ENCODE measurements at places on chromosomes 3 and 15.

DNA sequence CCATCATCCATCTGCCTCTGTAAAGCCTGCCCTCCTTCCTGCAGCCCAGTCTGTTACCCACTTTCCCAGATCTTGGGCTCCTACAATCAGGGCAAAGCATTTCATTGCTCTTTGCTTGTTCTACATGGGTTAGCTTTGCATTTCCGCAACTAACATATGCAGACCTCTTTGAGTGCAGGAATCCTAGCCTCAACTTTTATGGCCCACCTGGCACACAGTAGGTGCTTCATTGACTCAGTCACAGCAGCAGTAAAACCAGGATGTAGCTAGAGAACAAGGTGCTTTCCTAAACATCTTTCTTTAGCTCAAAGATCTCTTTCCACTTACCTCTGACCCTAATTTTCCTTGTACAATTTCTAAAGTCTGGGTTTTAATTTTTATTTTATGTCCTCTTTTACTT lies 3.5 kb downstream of the CD80 start:
- DNase-seq: no peak

- DNase-seq: no peak
Observed at GRCh38 chr3:15116032-15116669, 17.2 kb upstream of the RBSN start.

DNA sequence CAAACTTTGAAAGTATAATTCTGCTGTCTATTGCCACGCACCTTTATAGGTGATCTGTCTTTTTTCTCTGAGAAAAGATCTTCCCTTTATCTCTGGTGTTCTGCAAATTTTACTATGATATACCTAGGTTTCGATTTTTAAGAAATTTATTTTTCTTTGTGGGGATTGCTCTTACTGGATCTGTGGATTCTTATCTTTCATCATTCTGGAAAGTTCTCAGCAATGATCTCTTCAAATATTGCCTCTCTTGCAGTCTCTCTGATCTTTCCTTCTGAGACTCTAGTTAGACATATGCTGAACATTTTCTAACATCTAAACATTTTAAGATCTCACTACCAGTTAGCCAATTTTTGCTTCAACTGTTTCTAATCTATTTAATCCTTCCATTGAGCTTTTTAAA lies 47.0 kb upstream of the ATOSA start:
- no peak for DNase-seq

DNA sequence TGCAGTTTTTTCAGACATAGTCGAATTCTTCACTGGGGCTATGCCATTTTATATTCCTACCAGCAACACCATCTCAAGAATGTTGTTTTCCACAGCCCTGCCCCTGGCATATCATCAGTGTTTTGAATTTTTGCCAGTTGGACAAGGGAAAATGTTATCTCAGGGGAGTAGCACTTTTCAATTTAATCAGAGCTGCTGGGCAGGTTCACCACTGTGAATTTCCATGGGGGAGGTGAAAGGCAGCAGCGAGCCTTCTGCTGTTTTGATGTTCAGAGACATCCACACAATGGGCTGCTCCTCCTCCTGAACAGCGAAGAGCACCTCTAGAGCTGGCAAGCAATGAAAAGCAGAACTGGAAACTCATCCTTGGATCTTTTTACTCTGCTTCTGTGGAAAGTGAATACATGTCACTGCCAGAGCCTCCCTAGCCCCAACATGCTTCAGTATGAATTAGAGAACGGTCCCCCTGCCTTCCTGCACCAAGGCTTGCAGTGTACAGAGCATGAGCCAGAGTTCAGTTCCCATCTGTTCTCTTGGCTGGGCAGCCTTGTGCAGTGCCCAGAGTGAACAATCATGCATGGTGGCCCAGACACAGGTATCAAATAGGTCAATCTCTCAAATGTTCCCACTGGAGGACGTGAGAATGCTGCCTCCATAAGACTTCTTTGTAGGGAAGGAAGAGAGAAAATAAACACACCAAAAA lies 56.1 kb upstream of the RAD18 start:
- DNase-seq: no peak

DNA sequence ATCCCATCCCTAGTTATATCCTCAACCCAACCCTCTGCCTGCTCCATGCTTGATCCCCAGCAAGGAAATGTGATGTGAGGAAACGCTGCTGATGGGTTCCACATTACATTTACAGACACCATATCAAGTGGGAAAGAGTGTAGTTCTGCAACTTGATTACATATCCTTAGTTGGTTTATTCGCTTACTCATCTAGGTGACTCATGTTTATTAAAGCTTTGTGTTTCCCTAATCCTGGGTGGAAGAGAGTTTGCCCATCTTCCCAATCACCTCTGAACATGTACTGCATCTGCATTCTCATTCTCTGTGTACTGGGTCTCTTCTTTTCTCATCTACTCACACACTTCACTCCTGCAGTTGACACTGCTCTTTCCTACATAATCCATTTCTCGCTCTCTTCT lies 91.7 kb upstream of the PDZRN3 start:
- no peak for DNase-seq

DNA sequence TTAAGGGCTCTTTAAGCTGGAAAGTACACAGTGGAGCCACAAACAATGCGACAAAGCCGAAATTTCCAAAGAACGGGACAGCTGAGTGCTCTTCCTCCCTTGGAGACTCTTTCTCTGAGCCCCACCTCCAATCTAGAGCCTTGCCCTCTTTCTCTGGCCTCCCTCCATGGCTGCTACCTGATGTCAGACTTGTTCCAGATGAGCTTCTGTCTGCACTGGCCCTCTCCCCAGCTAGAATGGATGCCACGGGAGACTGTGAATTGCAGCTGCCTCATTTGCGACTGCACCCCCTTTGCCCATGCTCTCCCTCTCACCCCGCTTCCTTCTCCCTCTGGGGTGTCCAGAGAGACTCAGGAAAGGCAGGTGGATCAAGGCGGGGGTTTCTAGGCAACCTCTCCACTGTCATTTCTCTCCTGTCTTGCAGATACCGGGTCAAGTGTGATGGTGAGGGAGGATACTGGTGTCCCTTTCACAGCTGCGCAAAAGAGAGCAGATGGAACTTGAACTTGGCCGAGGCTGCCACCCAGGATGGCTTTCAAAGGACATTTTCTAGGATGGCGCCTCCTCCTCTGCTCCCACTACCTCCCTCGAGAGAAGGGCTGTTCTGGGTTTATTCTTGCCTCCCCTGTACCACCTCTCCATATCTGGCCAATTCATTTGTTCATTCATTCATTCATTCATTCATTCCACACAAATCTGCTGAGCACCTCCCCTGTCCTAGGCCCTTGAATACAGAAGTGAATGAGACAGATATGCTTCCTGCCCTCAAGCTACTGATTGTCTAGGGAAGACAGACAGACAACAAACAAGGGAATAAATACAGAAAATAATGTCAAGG lies 12.8 kb downstream of the ATP2B2 start:
- no peak for DNase-seq

DNA sequence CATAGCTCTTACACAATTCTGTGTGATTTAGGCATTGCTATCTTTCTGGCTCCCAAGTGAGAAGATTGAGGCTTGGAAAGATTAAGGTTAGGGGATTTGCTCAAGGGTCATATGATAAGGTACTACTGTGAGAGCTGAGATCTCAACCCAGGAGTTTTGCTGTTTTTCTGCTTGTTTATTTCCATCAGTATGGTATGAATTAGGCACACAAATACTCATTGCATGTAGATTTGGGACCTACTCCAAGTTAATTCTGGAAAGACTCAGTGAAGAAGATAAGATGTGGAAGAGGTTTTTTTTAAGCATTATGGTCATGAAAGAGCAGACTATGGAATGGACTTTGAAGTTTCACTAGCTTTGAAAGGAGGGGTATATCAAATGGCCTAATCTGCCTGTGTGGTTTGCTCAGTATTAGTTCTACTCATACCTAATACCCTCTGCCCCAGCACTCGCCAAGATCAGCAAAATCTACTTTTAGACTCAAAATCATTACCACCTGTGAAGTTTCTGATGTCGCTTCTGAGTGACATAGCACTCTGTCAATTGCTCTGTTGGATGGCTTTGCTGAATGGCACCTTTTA lies 12.5 kb downstream of the MBNL1 start:
- no peak for DNase-seq

GRCh38 chr3:58485801-58486435 lies 6.0 kb upstream of the KCTD6 start:
- DNase-seq: no peak

- no peak for DNase-seq
Observed at GRCh38 chr3:44033123-44033522, 208.6 kb upstream of the TOPAZ1 start.

DNA sequence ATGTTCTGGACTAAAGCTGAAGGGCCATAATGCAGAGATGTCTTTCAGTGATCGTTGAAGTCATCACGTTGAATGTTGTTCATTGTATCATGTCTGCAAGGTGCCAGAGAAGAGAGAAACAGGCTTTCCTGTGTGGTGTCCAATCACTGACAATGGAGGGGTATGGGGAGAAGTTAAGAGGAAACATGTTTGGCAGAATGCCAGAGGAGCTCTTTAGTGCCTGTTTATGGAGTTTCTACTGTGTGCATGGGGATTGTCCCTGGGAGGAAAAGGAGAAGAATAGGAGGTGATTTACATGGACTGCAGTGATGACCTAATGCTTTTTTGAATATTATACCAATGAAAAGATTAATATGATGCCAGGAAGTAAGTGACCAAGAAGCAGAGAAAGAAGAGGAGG lies 11.7 kb downstream of the SCAANT1 start:
- DNase-seq: no peak

- no peak for DNase-seq
Observed at GRCh38 chr15:84103345-84103744, 132.2 kb upstream of the GOLGA6L4 start.

DNA sequence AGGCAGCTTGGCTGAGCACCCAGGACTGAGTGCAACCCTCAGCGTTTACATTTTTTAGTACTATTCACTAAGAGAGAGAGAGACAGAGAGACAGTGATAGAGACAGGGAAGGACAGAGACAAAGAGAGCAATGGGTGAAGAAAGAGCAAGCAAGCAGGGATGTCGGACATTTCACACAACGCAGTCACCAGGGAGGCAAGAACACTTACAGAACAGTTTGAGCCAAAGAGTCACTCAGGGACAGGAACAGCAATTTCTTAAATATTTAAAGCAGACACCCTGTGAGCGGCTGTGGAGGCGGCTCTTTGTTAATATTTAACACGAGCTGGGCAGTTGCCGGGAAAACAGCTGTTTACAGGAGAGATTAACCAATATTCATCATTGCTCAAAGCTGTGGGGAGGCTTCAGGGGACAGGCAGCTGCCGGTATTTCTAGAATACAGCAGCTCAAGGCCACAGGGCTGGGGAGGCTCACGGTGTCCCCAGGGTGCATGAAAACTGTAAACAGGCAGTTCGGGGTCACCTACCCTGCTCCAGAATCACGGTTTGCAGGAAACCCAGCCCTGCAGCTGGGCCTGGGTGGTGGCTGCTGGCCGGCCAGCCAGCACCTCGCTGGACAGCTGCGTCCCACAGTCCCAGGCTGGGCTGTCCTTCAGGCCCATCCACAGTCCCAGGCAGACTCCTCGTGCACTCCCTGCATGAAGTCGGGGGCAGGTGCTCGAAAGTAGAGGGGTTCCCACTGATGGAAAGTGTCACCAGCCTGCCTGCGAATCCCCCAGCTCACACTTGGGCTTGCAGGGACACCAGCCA lies 38.8 kb upstream of the PCSK6 start:
- no peak for DNase-seq

- no peak for DNase-seq
Observed at GRCh38 chr3:60746043-60746638, 505.1 kb downstream of the FHIT start.

- DNase-seq: no peak
Observed at GRCh38 chr3:141945726-141946485, 69.5 kb downstream of the ATP1B3 start.

GRCh38 chr15:79615754-79616153 lies 183.6 kb downstream of the MINAR1 start:
- no peak for DNase-seq

GRCh38 chr3:190486533-190486864 lies 27.4 kb upstream of the IL1RAP start:
- DNase-seq: no peak

GRCh38 chr15:55518641-55519040 lies 10.6 kb upstream of the DNAAF4 start:
- no peak for DNase-seq

DNA sequence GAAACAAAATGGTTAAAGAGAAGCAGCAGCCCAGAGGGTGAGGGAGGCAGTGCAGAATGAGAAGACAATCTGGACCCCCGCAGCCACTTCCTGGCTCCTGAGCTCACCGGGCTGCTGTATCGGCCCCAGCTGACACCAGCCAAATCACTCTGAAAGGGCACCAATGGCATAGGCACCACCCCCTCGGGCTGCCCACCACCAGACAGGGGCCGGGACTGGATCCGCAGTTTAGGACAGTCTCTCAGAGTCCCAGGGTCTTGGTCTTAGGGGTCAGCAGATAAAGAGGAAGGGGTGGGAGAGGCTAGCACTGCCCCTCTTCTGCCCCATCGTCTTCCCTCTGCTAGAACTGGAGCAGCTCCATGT lies 17.9 kb upstream of the EHD4 start:
- no peak for DNase-seq

DNA sequence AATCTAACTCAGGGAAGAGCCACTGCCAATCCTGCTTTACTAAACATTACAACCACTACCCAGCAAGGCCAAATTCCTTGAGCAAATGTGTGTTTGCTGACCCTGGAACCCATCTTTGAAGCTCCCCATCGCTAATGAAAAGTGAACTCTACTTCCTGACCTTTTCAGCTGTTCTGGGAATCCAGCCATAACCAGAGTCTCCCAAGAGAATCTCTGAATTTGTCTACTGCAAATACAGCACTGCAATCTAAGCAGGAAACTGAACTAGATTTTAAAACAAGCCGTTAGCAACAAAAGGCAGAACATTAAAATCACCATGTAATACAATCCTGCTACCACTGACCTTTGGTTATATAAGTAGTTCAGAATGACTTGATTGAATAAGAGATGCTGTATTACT lies 309.2 kb downstream of the MAGI1 start:
- no peak for DNase-seq

- no peak for DNase-seq
Observed at GRCh38 chr3:80677796-80678195, 910.0 kb upstream of the ROBO1 start.

DNA sequence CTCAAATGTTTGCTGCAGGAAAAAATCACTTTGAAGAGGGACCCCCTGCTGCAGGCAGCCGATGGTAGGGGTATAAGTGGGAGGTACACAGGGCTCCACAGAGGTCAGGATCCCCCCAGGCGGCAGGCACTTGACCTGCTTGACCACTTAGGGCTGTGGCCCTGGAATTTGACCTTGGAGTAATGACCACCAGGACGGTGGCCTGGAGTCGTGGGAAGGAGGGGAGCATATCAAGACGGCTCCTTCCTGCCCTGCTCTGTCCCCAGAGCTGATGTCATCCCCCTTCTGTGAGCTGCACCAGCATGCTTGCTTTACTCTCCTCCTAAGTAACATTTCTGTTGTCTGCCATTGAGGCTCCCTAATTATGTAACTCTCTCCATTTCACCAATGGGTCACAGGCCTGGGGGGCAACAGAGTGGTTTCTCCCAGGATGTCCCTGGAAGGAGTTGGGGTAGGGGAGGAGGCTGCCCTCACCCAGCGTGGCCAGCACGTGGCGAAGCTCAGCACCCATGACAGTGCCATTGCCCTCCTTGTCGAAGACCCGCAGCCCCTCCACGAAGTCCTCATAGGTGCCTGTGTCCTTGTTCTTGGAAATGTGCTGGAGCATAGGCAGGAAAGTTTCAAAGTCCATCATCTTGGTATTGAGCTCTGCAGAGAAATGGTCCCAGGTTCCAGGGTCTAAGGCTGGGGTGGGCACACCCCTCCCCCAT lies 4.1 kb downstream of the MYL3 start:
- DNase-seq: no peak

GRCh38 chr3:111070772-111071256 lies 802 bp upstream of the NECTIN3 start:
- no peak for DNase-seq

GRCh38 chr3:16048435-16049318 lies 125.8 kb upstream of the GALNT15 start:
- DNase-seq: peak; percentile 41
